Cardiac septum (tissue), 1 donor: ENCODE measurements at places on chromosomes 6 and 20. TPM values are rescaled to one million over a fixed set of nuclear protein-coding genes. Genes with fewer than 3 reads are reported as not detected.
A peak's percentile ranks its signal among the peaks of the same experiment; 100 is the strongest.

DNA sequence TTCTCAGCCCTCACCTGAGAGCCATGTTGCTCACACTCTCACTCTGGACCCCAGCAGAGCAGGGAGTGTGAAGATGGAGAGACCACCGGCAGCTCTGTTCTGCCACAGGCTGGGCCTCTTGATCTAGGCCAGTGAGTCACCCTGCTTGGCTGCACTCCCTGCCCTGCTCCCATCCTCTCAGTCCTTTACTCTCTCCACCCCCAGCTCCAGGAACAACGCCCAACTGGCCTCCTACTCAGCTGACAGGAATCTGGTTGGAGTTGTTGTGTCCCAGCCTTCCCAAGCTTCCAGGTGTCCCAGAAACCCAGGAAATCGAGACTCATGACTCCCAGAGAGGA lies at the start of gene PSORS1C1:
Gene PSORS1C1 (plus strand): TSS at position 260 of the 338 bp plus-strand sequence. CDS start 14,833 bp downstream, outside the sequence.
- DNase-seq: peak; percentile 91

DNA sequence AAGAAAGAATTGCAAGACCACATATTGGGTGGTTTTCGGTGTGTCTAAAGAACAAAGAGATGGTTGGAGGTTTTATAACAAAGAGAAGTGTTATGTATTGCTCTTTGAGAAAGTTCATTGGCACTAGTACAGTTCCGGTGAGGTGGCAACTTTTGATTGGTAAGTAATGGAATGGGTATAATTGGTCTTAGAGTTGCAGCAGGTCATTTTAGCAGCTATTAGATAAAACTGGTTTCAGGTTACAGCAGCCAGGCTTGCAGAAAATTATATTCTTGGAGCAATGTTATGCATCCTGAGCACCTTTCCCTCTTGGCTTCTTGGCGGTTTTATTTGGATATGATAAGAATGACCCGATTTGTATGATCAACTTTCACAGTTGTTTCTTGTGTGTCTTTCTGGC lies 12.3 kb upstream of the SSTR4 start:
- DNase-seq: no peak

DNA sequence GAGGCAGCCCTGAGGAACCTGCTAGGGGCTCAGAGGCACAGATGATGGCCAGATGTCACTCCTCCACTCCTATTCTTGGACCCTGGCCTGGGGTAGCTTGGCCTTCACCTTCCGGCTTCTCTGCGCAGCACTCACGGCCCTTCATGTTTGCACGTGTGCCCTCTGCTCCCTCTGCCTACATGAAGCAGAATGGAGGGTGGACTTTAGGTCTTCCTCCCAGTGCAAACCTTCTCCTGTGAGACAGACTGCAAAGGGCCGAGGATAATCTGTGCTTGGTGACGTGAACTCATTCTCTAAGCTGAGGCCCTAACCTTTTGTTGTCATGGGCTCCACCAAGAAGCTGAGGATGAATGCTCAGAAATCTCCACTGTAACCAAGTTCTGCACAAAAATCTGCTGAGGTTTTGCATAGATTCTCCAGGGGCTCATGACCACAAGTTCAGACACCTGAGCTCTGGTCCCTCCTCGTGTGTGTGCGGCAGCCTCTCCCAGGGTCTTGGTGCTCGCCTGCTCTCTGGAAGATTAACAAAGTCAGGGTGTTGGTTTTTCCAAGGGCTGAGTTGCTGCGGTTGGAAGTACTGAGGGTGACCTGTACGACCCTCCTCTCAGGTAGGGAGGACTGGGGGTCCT lies 25.5 kb upstream of the FOXO3 start:
- no peak for DNase-seq

DNA sequence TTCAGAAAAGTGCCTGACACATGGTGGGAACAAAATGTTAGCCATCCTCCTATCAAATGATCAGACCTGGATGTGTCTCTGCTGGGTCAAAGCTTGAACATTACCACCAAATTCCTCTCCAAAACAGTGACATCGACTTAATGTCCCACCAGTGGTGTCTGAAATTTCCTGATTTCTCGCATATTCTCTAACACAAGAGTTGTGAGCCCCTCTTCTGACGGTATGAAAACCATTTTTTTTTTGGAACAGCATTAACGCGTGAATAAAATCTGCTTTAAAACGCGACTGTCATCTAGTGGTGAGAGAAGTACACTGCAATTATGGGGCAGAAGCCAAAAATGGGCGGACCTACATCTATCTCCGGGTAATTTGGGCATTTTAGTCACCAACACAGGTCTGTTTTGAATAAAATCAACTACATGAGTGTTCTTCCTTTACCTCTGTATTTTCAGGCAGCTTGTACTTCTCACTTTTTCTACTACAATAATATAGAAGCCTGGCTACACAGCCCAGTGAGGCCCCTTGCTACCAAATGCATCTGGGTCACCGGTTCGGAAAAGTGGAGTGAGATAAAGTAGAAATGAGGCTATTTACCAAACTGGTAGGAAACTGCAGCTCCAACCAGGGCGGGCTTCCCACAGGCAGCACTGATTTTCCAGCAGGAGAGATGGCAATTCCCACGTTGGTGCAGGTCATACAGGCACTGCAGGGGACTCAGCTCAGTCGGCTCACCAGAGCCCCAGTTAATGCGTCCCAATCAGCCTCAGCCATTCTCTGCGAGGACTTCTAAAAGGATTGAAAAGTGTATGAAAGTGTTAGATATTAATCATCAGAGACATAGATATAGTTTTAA lies 27.4 kb downstream of the MGME1 start:
- no peak for DNase-seq

DNA sequence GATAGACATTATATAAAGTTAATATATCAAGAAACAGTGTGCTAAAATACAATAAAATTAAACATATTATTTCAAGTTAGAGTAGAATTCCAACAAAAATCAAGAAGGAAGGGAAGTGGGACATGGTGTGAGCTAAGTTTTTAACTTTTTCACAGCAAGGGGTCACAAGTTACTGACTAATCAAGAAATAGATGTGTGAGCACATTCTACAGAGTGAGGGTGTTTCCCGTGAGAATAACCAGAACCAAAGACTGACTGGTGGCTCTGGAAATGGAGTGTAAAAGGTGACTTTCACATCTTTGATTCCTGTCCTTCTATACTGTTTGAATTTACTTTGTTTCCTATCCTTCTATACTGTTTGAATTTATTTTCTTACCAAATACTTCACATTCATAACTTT lies 206.6 kb downstream of the TASP1 start:
- no peak for DNase-seq

DNA sequence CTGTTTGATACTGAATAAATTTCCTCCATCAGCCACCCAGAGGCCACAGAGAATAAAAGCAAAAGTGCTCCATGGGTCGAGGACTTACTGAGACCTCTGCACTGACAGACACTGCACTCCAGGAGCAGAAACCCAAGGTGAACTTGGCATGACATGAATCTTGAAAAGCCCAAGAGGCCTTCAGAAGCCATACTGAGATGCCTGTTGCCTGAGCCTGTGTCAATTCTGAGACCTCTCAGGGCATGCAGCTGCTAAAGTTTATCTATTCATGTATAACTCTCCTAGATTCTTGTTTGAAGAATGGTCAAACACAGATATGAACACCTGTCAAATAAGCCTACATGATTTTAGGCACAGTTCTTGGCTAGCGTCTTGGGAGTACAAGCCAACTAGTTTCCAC lies 145.7 kb downstream of the KIF16B start:
- DNase-seq: no peak

- no peak for DNase-seq
Measured at GRCh38 chr20:2230726-2231488, 64.9 kb upstream of the TGM3 start.

GRCh38 chr6:84967389-84967788 lies 203.0 kb upstream of the TBX18 start:
- DNase-seq: no peak

DNA sequence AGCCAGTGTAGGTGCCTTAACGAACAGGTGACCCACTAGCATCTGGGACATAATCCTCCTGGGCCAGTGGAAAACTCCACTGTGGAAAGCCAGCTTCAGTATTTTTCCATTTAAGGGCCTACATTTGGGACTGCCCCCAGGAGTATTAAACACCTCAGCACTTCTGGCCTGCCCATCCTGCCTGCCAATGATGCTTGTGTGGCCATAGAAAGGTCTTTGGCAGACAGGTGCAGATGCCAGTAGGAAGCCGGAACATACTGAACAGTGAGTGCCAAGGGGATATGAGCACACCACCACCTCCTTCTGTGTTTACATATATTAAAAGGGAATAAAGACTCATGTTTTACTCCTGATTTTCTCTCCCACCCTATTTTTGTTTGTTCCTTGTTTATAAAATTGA lies 19.9 kb downstream of the MCM8 start:
- no peak for DNase-seq

DNA sequence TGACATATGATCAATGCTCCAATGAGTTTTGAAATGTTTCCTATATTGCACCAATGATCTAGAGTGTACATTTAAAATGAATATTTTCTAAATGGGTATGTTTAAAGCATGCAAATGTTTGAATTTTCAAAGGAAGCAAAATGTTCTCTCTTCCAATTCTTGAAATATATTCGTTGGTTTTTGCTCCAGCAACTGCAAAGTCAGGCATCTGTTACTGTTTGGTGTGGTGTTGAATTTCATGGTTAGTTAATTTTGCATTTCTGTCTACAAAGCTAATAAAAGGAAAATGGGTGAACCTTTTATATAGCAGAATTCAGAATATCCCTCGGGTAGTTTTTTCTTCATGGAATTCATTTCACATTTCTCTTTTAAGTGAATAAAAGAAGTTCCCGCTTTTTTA lies 1018.3 kb downstream of the GRIK2 start:
- DNase-seq: no peak

DNA sequence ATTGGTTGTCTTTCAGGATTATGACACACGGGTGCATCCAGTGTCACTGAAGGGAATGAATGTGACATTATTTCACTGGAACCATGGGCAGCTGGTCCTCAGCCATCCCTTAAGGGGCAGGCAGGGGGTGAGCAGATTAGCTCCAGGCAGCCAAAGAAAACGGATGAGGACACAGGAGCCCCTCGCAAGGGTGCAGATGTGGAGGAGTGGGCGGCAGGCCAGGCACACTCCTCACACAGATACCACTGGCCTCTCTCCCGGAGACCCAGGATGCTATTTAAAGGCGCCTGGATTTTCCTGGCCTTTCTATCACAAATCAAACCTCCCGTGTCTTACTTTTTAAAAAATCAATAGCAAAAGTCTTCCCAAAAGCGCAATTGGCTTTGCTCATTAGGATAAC lies 210.4 kb downstream of the TAF4 start:
- no peak for DNase-seq

DNA sequence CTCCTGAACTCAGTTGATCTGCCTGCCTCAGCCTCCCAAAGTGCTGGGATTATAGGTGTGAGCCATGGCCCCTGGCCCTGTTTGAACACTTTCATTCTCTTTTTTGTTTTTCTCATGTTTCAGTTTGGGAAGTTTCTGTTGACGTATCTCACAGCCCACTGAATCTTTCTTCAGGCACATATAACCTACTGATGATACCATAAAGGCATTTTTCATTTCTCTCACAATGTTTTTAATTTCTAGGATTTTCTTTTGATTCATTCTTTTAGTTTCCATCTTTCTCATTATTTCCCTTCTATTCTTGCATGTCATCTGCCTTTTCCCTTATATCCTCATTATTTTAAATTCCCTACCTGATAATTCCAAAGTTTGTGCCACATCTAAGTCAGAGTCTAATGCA lies 58.5 kb upstream of the EZR start:
- DNase-seq: no peak

The PLG gene
- not detected for total RNA-seq

The LRP11 gene
- 11.6 TPM for total RNA-seq

The PACRG gene
- total RNA-seq: 14.1 TPM

The TFAP2D gene
- not detected for total RNA-seq

The RNF5 gene
- total RNA-seq: 60.7 TPM

The PACSIN1 gene
- total RNA-seq: 10.3 TPM

The TBXT gene
- not detected for total RNA-seq

The SLC22A23 gene
- total RNA-seq: 3.2 TPM

The TMEM244 gene
- not detected for total RNA-seq

The MAPK13 gene
- total RNA-seq: 1.6 TPM
